ENCODE measurements at places on chromosomes 5 and 9.

GRCh38 chr5:87949676-87950631 is 318.7 kb downstream of the TMEM161B start:
- no peak for DNase-seq

DNA sequence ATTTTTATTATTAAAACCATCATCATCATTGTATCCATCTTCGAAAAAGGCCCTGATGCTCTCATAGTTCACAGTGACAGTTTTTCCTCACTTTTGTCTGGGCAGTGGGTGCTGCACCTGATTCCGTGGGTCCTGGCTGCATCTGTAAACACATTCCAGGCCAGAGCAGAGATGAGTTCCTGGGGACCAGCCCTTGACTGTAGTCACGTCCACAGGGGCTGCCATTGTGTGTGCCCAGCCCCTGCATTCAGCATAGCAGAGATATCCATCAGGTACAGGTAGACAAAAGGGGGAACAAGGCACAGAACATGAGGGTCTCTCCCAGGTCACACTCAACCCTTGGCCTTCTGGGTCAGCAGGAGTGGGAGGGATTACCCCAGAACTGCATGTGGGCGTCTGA is 189.0 kb downstream of the NR3C1 start:
- DNase-seq, result no peak

DNA sequence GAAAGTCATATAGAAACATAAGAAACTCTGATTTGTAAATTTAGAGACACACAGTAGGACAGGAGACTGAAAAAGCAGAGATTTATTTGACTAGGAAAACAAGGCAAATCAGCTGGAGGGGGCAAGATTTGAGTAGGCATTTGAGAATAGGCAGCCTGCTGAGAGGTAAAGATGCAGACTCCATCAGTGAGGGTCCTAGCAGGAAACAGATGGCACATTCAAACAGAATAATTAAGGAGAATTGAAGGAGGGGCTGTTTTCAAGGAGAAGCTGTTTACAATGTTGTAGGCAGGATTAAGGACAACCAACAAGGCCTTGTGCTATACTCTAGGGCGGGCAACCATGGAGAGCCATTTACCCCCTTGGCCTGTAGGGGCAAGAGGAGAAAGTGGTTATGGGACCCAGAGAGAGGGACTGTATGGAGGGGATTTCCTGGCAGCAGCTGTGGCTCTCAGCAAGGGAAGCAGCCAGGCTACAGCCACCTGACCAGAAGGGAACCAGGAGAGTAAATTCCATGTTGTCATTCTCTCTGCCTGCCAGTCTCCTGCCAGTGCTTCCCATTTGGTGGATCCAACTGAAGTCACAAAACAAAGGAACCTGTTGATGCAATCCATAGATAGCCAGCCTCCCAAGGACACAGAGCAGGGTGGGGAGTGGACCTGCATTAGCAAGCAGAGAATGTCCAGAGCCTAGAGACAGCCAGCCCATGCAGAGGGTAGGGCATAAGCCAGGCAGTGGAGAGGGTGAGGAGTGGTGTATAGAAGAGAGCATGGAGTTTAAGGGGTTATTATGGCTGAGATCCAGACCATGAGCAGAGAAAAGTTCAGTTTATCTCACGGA is 38.2 kb downstream of the PAPPA start:
- DNase-seq, result no peak

GRCh38 chr5:116571568-116572349 is 2.9 kb downstream of the SEMA6A start:
- DNase-seq, result no peak

GRCh38 chr5:172680921-172681320 is 39.9 kb downstream of the NEURL1B start:
- DNase-seq, result no peak

DNA sequence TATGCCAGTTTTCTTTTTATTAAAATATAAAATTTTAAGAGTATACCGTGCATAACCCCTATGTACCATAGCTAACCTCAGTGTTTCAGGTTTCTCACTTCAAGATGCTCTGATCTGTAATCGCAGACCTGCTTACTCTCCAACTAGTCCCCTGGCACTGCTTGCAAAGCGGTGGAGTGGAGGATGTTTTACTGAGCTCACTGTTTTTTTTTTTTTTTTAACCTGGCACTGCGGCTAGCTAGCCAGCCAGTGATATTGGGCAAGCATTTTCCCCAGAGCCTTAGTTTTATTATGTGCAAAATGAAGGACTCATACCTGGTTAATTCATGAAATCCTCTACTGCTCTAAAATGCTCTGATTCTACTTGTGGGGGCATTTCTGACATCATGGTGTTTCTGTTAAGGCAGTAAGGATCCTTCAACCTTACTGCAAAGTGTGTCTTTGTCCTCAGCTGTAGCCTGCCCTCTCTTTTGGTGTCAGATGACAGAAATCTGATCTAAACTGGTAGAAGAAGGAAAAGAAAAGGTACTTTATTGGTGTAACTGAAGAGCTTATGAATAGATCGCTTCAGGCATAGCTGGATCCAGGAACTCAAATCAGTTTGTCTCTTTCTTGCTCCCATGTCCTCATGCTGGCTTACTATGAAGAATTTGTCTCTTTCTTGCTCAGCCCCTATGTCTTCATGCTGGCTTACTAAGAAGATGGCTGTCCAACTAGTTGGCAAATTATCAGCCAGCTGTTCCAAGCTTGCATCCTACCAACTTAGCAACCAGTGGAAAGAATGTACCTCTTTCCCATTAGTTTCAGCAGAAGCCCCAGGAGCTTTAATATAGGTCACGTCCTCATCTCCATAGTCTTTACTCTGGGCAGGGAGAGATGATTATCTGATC is 59.8 kb downstream of the DOCK2 start:
- DNase-seq, result no peak

All from activated CD8-positive, alpha-beta memory T cell treated with anti-CD3 and anti-CD28 coated beads for 4 hours (primary cell).